SK-N-SH (cell line): ENCODE measurements at places on chromosomes 3 and 15.
A peak's percentile ranks its signal among the peaks of the same experiment; 100 is the strongest.

- no peak for DNase-seq
These were observed 653.6 kb downstream of the NSUN3 start for GRCh38 chr3:94716326-94717018.

DNA sequence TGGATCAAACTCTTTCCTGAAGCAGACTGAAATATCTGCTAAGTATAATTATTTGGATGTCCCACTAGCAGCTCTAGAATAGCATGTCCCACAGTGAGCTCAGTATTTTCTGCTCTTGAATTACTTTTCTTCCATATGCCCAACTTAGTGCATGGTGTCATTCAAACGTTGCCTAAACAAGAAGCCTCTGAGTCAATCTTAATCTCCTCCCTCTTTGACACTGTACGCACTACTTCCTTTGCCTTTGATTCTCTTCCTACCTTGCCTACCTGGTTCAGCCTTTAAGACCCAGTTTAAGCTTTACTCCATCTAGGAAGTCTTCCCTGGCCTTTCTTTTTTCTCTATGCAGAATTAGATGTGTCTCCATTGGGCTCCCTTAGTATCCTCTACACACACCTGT lies 54.5 kb downstream of the SEC22A start:
- DNase-seq = no peak

DNA sequence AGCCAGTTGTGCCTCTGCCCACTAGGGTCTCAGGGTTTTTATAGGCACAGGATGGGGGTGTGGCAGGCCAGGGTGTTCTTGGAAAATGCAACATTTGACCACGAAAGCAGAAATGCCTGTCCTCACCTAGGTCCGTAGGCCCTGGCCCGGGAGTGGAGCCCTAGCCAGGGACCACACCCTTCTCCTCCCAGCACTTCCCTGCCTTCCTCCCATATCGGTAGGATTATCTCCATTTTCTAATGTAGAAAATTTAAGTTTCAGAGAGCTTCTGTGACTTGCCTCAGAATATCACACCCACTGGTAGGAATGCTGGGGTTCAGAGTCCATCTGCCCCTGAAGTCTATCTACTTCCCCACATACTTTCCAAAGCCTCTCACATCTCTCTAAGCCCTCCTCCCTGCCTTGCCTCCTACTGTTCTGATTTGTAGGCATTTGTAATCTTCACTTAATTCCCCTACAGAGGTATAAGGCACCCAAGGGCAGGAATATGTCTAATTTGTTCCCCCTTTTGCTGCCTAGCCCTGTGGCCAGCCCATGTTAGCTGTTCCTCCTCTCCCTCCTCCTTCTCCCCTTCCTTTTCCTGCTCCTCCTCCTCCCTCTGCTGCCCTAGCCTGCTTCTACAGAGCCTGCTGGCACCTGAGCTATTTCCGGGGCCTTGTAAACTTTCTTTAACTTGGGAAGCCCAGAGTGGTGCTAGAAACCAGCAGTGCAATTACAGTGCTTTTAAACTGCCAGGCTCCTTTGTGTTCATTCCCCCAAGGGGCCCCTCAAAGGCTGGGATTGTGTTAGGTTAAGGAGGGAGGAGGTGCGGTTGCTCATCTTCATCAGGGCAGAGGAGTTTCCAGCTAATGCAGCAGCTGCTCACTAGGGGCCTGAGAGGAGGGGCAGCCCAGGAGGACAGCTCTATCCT lies 71.1 kb downstream of the MRPL46 start:
- no peak for DNase-seq

- DNase-seq = no peak
These were observed 9.3 kb downstream of the ARPP19 start for GRCh38 chr15:52559575-52559974.

DNA sequence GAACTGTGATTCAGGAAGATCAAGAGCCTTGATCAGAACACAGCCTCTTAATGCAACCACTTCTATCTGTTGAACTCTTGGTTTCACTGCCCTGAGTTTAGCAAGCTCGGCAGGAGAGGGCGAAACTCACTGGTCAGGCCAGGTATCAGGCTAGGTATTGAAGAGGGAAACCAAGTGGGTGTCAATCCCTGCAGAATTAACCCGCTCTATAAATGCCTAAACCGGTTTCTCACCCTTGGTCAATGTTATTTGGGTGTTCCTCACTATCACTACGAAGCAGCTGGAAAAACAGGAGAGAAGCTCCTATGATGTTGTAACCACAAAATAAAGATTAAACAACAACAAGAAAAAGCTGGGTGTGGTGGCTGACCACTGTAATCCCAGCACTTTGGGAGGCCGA lies 23.9 kb downstream of the LIPH start:
- no peak for DNase-seq

GRCh38 chr3:4376499-4376898 lies 73.3 kb downstream of the SETMAR start:
- DNase-seq = no peak

- no peak for DNase-seq
These were observed 1044.5 kb downstream of the NTRK3 start for GRCh38 chr15:87212041-87212440.

DNA sequence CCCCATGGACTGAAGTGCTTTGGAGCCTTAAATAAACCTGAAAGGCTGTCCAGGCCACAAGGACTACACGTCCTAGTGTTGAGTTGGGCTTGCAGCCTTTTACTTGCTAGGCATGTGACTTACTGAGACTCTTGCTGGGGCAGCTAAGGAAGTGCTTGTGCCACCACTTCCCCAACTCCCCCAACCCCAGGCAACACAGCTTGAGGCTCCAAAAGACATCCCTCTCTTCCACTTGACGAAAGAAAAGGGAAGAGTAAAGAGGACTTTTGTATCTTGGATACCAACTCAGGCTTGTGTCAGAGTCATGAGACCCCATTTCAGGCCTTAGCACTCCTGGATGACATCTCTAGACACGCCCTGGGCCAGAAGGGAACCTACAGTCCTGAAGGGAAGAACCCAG lies 109.8 kb downstream of the XRN1 start:
- DNase-seq = no peak

DNA sequence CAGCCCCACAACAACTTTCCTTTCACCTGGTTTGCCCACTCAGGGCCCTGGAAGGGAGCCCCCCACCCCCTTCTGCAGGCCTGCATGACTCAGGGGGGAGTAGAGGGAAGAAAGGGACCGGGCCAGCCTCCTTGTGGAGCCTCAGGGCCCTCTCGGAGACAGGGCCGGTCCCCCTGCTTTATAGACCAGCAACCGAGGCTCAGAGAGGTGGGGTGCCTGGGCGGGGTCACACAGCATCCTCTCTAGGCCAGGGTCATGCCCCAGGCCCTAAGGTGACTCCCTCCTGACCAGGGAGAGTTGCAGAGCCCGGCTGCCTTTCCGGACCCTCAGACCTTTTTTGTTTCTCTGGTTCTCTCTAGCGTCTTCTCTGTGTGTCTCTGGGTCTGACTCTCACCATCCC lies 211.3 kb downstream of the TBC1D2B start:
- DNase-seq = no peak

- peak; percentile 71 for DNase-seq
These were observed 1.9 kb upstream of the VWA5B2 start for GRCh38 chr3:184227481-184227935.

DNA sequence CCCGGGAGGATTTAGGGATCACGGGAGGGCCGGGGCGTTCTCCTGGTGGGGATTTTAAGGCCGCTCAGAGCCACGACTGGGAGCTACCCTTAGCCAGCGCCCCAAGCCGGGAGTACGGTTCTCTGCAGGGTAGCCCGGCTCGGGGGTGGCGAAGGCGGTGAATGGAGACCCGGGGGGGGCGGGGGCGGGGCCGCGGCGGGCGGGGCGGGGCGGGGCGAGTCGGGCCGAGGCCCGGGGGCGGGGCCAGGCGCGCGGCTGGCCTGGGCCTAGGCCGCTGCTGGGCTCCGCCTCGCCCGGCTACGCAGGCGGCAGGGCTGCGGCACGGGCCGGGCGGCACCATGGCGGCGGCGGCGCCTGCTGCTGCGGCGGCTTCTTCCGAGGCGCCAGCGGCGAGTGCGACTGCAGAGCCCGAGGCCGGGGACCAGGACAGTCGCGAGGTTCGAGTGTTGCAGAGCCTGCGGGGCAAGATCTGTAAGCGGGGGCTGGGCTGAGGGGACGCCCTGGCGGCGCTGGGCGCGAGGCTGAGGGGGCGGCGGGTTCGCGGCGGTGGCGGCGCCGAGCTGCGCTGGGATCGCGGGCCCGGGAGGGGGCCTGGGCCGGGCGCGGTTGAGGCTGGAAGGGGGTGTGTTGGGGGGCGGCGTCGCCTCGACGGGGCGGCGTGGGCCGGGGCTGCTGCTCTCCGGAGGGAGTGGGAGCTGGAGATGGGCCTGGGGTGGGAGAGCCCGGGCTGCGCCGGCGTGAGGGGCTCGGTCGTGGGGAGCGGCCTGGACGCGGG lies at the start of gene RASA2:
RASA2 (plus strand) TSS at position 282 of the 775 bp plus-strand sequence; CDS start at position 339, 57 bp downstream.
- peak; percentile 96 for DNase-seq

DNA sequence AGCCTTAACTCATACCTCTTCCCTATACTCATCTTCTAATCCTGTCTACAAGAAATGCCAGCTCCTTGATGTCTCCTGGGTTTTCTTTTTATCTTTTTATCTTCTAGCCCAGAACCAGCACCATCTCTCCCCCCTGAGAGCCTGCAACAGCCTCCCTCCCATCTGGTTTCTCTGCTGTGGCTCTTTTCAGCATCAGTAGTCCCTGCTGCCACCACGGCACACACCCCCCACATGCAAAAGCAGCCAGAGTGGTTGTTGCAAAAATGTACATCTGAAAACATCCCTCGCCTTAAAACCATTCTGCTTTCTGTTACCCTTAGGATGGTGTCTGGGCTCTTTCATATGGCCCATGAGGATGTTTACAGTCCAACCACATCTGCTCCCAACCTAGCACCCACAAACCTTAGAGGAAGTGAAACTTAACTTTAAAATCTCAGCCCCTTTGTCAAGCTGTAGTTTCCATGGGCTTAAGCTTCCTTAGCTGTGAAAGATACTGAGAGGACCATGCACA lies 775 bp downstream of the TTC21A start:
- DNase-seq = no peak

DNA sequence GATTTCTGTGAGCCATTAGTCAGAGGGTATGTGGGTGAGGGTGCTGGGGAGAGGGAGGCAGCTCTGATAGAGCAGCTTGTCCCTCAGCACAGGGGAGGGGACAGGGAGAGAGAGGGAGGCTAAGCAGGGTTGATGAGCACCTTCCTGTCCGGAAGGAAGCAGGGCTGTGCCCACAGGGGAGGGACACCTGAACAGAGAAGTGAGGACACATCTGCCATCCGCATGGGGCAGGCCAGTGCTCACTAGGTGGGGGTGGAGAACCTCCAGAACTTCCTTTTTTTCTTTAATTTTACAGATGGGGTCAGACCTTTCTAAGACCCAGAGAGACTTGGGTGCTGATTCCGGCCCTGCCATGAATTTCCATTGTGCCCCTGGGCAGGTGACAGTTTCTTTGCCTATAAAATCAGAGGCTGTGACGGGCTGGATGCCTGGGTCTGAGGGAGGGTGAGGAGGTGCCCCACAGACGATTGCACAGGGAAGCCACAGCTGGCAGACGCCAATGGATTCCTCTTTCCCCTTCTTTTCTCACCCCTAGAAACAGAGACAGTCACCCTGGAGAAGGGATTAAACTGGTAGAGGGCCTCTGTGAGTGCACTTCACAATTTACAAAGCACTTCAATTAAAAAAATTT lies 4.1 kb upstream of the TGM5 start:
- no peak for DNase-seq

- peak; percentile 42 for DNase-seq
These were observed 2.8 kb downstream of the ABHD2 start for GRCh38 chr15:89090791-89091626.

DNA sequence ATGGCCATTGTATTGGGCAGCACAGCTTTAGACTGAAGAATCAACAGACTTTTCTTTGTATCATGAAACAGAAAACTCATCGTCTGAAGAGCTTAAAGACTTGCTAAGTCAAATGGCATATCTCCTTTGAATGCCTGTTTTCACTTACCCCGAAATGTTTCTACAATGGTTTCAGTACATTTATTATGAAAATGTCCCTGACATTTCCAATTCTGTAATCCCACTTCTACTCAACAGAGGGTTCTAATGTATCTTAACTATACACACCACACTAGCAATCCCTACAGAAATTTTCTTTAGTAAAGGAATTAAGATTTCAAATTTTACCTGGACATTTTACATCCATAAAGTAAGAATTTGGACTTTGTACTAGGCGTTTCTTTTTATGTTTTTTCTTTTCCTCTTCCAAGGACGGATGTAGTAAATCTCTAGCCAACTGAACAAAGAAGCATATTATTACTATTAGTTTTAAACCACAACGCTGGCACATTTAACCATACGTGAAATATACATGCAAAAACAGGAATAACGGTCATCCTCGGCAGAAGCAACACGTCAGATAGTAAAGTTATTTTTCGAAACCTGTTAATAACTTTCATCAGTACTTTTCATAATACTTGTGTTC lies 1.1 kb downstream of the RPS27L start:
- peak; percentile 34 for DNase-seq

- DNase-seq = no peak
These were observed 172.2 kb upstream of the POU1F1 start for GRCh38 chr3:87448558-87448957.
